ENCODE measurements at places on chromosomes 7 and 10.

GRCh38 chr7:131538071-131538812 is 18.2 kb downstream of the PODXL start:
- no peak for DNase-seq

GRCh38 chr7:51121931-51122425 is 194.6 kb downstream of the COBL start:
- no peak for DNase-seq

DNA sequence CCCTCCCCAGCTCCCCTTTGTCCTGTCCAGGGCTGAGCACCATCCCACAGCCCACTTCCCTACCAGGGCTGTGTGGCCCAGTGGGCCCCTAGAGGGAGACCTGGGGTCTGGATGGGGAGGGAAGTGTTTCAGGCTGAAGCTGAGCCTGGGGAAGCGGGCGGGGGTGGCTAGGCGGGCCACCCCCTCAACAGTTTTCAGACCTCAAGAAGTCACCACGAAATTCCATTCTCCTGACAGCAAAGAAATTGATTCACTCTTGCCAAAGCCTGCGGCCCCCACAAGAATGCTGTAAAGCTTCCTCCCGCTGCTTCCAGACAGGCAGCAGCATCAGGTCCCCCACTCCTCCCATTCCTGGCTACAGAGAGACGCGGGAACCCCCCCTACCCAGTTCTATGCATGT is 2.5 kb upstream of the LFNG start:
- DNase-seq = no peak

DNA sequence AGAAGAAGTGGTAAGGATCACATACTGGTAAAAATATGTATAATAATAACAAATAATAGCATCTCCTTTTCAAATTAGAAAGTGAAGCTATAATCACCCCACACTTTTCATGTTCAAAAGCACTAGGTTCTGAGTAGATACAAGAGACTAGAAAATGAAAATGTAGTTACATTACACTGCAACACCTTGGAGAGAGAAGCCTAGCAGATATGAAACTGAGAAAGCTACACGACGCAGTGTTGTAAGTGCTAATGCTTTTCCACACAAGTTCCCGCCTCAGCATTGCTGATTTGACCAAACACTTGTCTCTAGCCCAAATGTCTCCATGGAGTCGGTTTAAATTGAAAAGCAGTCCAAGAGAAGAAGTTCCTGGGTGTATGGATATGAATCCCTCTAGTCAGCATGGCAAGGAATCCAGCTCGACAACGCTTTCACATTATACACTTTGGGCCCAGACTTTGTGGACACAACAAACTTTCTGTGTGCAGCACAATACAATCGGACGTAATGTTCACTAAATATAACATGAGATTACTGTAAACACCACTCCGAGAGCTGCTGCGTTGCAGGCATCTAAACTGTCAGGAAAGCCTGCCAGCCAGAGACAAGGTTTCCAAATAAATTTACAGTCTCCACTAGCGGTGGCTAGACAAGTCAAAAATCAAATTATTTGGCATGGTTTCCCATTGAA is 1.7 kb downstream of the PDE1C start:
- DNase-seq = no peak

- DNase-seq = no peak
Measured at GRCh38 chr10:6924166-6924565, 344.1 kb upstream of the PRKCQ start.

GRCh38 chr10:113202011-113202410 is 252.0 kb downstream of the TCF7L2 start:
- DNase-seq = no peak

- no peak for DNase-seq
Measured at GRCh38 chr7:106569500-106569929, 91.4 kb downstream of the CCDC71L start.

DNA sequence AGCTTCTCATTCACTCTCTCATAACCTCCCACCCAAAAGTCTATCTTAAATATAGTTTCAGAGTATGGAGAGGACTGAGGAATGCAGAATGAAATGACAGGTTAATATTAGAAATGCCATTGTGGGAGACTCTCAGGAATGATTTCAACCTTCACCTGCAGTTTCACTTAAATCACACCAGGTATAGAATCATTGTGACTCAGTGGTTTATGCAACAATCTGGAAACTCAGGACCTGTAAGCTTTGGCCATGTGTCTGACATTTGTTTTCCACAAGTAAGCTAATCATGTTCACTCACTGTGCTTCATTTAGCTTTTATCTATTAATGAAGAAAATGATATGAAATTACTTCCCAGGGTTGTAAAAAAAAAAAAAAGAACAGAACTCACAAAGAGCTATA is 8.7 kb upstream of the PTPN12 start:
- no peak for DNase-seq

DNA sequence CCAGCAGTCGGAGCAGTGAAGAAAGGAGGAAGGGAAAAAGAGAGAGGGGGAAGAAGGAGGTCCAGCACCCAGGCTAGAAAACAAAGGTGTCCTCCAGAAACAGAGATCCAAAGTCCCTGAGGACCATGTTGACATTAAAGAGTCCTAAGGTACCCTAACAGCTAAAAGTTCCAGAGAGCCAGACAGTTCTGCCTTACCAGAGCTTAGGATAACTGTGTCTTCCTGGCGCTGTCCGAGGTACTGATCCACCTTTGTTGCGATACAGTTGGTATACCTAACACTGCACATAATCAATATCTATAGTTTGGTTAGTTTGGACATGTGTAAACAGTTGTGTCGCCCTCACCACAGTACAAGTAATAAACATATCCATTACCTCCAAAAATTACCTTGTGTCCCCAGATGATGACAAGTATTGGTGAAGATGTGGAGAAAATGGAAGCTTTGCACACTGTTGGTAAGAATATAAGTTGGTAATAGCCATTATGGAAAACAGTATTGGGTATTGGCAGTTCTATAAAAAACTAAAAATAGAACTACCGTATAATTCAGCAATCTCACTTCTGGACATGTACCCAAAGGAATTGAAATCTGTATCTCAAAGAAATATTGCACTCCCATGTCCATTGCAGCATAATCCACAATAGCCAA is 59.8 kb downstream of the GRID1 start:
- no peak for DNase-seq

DNA sequence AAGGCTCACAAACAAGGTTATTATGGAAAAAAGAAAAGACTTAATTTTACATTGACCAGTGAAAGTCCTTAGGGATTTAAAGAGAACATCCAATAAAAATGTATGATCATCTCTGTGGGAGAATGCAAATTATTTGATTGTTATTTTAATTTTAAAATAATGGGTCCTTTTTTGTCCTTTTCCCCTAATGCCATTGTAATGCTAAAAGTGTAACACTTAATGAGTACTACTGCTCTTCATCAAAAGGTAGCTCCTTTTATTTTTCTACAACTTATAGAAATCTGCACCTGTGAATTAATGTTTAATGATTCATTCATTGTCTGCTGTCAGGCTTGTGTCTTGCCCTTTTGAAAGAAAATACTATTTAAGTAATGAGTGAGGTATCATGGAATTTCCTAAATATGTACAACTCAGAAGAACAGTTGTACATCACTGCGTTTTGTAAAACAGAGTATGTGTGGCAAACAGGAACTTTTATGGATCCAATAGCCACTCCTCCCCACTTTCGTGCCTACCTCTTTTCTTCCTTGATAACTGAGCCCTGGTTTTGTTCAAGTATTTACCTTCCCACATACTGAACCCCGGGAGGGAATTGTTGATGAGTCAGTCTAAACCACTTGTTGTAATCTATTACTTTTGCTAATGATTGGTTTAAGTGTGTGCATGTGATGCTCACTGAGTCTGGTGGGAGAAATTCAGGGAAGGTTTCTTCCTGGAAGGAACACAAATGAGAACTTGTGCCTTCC is 19.9 kb upstream of the TRUB1 start:
- DNase-seq = no peak

- no peak for DNase-seq
Measured at GRCh38 chr7:105016709-105017656, 3.0 kb downstream of the KMT2E start.

GRCh38 chr7:154953006-154953684 is 49.8 kb downstream of the PAXIP1 start:
- DNase-seq = peak; percentile 72

DNA sequence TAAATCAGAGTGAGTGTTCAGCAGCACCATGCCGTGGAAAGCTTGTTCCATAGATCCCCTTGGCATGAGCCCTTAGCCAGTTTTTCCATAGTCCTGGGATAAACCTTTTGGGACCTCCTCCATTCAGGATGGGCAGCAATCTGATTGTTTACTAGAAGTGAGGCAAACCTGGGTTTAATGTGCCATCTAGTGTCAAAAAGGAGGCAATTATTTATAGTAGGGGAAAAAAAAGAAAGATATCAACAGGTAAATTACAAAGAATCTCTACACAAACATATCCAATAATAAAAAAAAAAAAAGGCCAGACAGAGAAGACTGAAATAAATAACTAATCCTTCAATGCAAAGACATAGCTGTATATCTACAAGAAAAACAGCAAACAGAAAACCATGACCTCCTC is 229.0 kb upstream of the STK17A start:
- no peak for DNase-seq

- no peak for DNase-seq
Measured at GRCh38 chr10:103739039-103739764, 116.2 kb downstream of the SH3PXD2A start.

DNA sequence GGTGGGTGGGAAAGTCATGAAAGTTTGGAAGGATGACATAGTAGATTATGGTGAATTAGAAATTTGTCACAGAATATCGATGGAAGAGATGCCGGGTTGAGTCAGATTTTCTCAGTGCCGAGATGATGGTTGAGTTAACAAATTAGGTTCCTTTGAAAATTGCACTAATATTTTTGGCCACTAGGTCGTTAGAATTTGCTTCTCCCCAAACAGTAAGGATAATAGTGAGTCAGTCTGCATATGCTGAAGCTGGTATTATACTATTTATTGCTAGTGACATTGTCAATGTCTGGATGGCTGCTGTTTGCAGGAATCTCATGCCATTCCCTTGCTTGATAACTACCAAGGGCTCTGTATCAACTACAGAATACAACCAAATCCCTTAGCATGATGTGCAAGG is 37.7 kb upstream of the MINDY3 start:
- DNase-seq = no peak

- DNase-seq = no peak
Measured at GRCh38 chr7:40324914-40325313, 190.1 kb downstream of the SUGCT start.

GRCh38 chr10:84296091-84296981 is 32.1 kb upstream of the CCSER2 start:
- no peak for DNase-seq

- no peak for DNase-seq
Measured at GRCh38 chr7:113873554-113874151, 45.2 kb downstream of the PPP1R3A start.

DNA sequence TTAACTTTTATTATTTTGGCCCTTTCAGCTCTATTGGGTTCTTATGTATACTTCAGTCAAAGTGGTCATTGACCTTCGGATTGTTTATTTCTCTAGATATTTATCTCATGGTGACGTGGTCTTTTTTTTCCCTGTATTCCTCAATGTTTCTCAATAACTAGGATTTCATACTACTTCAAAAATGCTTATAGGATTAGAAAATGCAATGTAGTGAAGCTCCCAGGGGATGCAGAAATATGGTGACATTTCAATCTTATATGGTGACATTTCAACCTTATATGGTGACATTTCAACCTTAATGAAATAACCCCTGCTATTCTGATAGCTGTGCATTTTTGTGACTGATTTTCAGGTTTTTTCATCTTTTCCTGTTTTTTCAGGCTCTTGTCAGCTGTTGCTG is 51.4 kb downstream of the CHRM2 start:
- DNase-seq = no peak

- no peak for DNase-seq
Measured at GRCh38 chr10:111103196-111103840, 26.5 kb downstream of the ADRA2A start.

DNA sequence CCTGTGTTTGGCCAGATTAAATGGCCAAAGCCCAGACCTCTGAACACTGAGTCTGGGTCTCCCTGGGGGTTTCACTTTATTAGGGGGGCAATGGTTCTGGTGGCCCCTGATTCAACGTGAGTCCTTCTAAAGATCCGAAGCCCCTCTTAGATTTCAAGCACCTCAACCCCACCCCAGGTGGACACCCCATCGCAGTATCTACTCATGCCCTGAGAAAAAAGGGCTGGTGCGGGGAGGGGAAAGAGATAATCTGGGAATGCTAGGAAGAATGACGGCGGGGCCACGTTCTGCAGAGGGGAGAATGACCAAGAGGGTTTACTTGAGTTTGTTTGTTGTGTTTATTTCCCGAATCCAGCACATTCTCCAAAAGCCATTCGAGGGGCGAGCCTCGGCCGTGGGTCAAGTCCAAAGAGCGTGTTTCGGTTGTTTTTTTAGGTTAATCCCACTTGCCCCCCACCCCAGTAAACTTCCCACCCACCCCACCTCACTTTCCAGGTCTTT is 832 bp downstream of the PDLIM1 start:
- no peak for DNase-seq

GRCh38 chr10:91668913-91669312 is 36.0 kb upstream of the PPP1R3C start:
- no peak for DNase-seq
